Stimulated activated CD4-positive, alpha-beta T cell treated with anti-CD3 and anti-CD28 coated beads, Interleukin-2, amount 100 ng/mL, for 4 hours (primary cell): ENCODE measurements at places on chromosomes 3 and 15.

DNA sequence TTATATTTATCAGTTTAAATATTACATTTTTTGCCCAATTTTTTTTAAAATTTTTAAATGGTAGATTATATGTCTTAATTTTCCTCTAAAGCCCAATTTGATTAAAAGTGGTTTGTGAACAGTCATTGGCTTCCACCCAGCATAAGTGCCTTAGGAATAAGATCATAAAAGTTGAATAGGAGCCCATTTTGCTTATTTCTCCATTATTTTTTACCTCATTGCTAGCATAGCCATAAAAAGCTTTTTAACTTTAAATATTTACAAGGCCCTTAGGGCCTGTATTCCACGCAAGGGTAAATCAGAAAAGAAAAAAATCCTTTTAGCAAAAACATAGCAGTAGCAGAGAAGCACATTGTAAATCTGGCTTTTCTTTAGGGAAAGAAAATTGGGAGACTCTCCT lies 9.0 kb downstream of the TTC14 start:
- no peak for DNase-seq

DNA sequence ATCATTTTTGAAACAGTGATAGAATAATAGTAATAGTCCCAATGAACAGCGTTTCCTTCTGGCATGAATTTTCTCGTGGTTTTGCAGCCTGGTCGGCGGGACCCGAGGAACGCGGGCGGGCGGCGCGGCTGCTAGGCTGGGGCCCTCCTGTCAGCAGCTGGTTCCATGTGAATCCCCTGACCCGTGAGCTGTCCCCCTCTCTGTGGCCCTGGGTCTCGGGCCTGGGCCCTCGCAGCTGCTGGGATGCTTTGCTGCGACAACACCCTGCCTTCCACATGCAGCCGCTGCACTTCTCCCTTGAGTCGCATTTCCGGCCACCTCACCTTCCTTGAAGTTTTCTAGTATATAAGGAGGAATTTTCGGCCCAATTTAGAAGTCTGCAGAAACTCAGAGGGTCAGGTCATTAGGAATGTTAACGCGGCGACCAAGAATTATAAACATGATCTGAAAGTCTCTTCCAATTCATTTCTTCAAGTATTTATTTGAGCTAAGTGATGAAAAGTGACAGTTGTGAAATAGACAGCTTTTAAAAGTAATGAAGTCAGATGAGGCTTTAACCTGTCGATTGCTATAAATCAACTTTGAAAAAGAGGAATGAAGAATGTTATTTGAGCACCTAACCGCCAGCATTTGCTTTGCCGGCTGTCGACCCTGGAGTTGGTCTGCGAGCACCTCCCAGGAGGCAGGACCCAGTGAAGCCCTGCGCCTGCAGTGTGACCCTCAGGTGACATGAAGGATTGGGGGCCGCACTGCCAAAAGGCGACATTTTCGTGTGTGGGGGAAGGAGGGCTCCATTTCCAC lies 27.7 kb downstream of the NR2F2 start:
- no peak for DNase-seq

DNA sequence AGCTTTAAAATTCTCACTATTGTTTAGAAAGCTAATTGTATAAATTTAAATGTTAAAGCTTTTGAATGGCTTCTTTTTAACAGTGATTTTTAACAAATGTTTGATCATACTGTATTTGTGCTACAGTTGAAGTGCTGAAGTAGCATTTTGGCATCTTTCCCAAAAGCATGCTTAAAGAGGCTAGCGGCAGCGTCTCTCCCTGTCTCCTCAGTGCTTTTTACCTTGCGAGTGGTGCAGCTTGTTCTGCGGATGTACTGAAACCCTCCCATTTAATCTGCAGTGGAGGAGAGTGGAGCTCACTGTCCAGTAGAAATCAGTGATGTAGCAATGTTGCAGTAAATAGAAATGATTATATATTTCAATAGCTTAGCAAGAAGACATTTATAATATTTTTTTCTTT lies 43.7 kb downstream of the LRRC49 start:
- no peak for DNase-seq

DNA sequence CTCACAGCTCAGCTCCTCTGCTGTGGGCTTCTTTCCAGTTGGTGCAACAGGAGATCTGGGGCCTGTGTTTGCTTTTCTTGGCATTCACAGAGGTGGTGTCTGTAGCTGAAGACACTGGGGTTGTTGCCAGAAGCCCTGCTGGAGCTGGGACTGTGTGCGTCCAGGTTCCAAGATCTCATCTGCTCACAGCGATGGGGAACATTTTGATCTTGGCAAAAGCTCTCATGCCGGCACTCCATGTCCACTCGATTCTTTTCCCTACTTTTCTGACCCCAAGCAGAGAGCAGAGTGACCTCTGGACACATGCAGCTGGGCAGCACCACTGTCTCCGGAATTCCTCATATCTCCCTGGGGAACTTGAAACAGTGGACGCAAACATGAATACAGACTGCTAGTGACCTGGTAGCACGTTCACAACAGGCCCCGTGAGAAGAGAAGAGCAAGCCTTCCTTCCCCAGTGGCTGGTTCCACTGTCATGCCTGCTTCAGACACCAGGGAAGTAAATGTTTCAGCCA lies 36.1 kb upstream of the MECOM start:
- no peak for DNase-seq

- no peak for DNase-seq
Measured at GRCh38 chr3:116836286-116836685, 126.7 kb downstream of the TUSC7 start.

GRCh38 chr3:76582632-76583378 lies 457.1 kb upstream of the ROBO2 start:
- DNase-seq, result no peak

DNA sequence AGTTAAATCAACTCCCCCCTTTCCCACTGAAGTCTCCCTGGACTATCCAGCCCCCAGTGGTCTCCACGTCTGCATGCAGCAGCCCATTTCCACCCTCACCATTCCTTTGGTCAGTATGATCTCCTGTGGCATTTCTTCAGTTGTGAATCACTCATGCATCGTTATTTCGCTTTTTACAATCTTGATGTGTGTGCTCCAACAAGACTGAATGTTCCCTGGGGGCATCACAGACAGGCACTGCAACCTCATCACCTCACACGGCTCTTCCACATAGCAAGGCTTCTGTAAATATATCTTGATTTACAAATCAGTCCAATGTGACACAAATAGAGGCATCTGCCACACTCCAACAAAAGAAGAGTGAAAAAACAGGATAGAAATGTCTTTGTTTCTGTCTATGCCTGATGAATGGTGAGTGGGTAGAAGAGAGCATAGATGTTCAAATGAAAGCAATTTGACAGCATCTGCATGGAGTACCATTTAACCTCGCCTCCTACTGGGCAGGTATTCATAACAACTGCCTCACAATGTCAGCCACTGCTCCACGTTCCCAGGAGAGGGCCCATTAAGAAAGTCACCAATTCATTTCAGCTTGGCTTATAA lies 5.2 kb downstream of the HEG1 start:
- DNase-seq, result no peak

DNA sequence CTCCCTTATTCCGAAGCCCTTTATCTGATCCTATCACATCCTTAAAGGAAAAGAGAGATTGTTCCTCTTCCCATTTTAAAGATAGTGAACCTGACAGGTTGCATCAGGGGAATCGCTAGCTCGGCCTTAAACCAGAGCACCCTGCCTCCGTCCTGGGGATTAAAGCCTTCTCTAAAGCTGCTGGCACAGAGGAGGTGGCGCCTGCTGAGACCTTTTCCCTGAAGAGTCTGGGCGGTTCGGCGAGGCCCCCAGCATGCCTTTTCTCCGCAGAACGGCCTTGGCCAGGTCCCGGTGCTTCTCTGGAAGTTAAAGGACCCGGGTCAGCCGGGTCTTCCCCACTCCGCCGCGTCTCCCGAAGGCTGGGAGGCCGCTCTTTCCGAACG lies 593 bp downstream of the FAM219B start:
- DNase-seq, result no peak

- DNase-seq, result no peak
Measured at GRCh38 chr3:73604451-73604850, 20.3 kb downstream of the PDZRN3 start.

DNA sequence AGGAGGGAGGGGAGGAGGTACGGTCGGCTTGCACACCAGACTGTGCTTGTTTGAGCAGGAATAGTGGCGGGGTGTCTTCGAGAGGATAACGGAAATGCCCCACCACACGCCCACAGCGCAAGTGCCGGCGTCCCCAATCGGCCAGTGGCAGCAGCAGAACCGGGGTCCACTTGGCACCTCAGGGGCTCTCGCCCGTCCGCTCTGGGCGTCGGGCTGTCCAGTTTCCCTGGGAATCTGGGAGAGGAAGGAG lies 53.7 kb downstream of the CCDC54 start:
- no peak for DNase-seq

- no peak for DNase-seq
Measured at GRCh38 chr3:70096376-70097066, 97.0 kb downstream of the SAMMSON start.

DNA sequence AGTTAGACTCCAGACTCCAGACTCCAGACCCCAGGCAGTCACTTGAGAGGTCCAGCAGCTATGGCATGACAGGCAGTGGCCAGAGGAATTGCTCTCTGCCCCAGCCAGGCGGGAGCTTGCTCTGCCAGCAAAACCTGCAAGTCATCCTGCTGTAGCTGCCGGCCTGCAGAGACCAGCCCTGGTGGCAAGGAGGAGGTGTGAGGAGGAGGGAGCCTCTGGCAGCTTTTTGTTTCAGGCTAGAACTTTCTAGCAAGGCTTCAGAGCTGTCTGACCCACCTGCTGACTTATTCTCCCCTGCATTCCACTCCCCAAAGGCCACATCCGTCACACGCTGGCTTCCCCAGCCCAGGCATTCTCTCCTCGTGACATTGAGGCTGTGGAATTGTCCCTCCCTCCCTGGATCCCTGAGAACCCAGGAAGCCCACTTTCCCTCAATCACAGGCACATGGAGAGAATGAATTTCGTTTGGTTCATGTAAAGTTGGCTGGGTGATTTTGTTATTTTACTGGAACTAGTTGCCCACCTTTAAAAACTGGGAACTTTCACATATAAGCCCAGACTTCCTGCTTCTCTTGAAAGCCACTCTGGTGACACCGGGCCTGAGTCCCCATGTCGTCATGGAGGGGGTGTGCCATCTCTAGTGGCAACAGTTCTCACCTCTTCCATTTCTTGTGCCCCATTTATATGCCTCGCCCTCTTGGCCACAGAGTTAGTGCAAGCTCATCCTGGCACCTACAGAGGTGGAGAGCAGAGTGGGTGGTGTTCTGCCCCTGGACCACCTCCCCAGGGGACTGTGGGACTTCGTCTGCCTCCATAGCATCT lies 82.7 kb downstream of the ABHD5 start:
- DNase-seq, result no peak

- no peak for DNase-seq
Measured at GRCh38 chr3:123084192-123084591, 17.4 kb downstream of the PDIA5 start.

DNA sequence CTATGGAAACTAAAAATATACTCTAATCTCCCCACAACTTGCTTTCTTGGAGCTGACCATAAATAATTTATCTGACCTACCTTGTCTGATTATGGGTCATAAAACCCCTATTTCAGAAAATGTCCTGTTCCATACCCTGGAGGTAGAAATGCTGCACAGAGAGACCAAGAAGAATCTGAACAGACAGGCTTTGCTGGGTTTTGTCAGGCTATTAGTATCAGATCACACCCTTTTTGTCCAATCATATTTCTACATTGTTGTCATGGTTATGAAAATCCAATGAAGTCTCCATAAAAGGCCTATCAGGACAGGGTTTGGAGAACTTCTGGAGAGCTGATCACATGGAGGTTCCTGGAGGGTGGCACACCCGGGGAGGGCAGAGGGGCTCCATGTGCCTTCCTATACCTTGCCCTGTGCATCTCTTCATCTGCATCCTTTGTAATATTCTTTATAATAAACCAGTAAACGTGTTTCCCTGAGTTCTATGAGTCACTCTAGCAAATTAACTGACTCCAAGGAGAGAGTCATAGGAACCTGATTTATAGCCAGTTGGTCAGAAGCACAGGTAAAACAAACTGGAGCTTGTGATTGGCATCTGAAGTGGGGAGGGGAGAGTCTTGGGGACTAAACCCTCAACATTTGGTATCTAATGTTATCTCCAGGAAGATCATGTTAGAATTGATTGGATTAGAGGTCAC lies 58.1 kb downstream of the NGLY1 start:
- DNase-seq, result no peak

DNA sequence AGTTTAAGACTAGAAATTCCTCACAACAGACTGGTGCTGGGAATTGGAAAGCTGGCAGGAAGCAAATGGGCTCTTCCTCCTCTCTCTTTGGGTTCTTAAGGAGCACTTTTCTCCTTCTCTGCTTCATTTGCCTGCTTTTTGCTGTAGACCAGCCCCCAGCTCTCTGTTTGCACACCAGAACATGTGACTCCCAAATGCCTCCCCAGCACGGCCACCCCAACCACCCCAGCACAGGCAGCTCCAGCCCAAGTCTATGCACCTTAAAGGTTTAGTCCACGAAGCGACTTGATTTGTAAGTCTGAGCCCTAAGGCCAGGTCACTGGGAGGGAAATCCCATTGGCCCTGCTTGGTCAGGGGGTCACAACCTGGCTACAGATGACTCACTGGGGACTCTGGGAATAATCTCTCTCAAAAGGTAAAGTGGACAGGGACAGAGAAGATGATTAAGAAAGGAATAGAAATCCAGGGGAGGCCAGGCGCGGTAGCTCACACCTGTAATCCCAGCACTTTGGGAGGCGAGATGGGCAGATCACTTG lies 377.8 kb upstream of the PROK2 start:
- no peak for DNase-seq

GRCh38 chr3:131711114-131711768 lies 208.5 kb upstream of the MRPL3 start:
- no peak for DNase-seq

DNA sequence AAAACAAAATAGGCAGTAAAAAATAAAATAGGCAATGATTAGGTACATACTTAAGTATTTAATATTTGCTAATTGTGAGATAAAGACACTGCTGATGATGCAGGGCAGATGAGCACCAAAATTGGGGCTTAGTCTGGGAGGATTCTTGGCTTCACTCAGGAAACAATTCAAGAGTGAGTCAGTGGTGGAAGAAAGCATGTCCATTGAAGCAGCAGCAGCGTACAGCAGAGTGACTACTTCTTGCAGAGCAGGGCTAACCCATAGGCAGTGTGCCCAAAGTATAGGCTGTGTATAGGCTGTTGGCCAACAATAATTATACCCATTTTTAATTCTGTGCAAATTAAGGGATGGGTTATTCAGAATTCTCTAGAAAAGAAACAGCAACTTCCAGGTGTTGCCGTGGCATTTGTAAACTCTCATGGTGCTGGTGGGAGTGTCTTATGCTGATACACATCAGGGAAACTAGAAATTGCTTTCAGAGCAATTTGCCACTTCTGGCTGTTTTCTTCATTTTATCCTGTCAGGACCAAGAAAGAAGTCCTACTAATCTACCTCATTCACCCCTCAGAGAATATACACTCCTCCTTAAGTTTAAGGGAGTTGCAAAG lies 317.3 kb upstream of the NAALADL2 start:
- DNase-seq, result no peak

DNA sequence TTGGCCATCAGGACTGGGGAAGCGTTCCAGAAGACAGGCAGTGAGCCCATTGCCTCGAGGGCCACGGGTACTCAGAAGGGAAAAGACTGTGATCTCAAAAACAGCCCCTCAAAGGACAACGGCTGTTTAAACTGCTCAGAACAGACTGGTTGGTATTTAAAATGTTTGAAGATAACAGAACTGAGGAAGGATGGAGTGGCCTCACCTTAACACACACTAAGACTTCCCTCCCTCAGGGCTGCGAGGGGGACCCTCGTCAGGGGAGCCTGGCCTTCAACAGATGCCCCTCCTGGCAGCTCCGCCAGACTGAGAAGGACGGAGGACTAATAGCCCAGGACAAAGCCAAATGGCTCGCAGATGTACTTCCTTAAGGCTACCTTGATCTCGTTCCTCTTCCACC lies 2.6 kb downstream of the STIMATE start:
- no peak for DNase-seq
